ENCODE measurements at places on chromosomes 2 and 18. TPM values are rescaled to one million over a fixed set of nuclear protein-coding genes. Genes with fewer than 3 reads are reported as not detected.

The DSG4 gene
- total RNA-seq = not detected

The NUP35 gene
- 0.75 TPM for total RNA-seq

The TUBA3D gene
- total RNA-seq = not detected

The CRYBA2 gene
- total RNA-seq = 5.6 TPM

DNA sequence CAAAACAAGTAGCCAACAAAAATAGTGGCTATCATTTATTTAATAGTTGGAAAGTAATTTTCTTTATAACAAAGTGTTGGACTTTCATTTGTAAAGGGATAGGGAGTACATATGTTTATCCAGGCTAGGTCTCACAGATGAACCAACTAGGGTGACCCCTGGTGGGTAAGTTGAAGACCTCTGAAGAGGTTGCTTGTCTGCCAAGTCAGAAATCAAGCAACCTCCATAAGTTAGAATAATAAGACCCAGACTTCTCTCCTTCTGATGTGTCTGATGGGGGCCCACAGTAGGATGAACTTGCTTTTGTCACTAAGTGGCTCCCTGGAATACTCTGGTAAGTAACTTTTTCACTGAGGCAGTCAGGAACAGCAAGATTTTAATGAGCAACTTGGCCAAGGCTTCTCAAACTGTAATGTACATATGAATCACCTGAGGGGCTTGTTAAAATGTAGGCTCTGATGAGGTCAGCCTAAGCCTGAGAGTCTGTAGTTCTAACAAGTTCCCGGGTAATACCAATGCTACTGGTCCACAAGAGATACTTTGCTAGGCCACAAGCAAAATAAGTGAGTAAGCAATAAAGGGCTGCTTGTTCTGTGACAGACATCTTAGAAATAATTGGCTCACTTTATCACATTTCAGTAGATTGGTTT lies 319.6 kb downstream of the PIK3C3 start:
- no peak for DNase-seq

DNA sequence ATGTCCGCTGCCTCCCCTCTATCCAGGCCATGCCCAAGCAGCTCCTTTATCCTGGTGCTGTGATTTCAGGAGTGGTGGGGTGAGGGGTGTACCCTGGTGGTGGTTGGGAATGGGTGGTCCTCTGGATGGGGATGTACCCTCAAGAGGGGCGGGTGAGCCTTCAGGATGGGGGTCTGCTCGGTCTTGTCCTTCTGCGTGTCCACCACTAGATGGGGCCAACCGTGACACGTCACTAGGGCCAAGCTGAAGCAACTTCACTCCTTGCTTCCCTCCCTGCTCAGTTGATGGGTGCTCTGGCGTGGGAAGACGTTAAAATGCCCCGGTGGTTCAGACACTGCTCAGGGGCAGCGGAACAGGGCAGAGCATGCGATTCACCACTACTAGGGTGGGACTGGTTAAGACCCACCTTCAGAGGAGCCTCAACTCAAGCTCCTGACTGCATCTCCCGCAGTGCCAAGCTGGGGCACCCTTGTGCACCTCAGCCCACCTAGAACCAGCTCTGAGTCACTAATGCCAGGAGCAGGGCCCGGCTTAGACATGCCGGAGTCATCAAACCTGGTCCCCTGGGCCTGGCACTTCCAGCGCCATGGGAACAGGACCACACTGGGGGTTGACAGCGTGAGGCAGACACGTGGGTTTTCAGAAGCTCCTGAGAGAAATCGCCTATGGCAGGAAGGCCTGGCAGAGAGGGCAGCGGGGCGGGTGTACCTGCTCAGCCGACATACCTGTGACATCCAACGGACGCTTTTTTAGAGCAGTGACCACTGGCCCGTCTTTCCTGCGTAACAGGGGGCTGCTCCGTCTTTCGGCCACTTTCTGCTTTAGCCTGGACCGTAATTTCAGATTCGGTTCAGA lies 256.7 kb downstream of the HDAC4 start:
- no peak for DNase-seq

GRCh38 chr18:28281400-28281799 lies 104.5 kb upstream of the CDH2 start:
- no peak for DNase-seq

- peak; percentile 75 for DNase-seq
Observed at GRCh38 chr2:28623582-28624405, 127.8 kb upstream of the PPP1CB start.

DNA sequence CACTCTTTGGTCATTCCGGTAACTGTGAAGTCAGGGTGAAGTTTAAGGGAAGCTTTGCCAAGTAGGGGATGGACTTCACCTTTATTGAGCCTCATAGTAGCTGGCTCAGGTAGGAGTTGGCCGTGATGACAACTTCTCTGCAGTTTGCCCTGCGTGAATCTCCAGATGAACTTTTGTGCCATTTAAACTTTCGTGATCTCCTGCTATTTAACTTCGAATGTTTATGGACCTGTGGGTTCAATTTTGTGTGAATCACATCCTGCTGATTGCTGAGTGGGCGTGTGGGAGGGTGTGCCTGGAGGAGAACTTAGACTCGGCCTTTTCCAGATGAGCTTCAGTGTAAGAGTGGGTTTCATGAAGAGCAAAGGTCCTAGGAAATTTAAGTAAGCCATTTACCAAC lies 4.2 kb downstream of the UGT1A1 start:
- peak; percentile 34 for DNase-seq

GRCh38 chr2:19377717-19378116 lies 19.3 kb upstream of the OSR1 start:
- DNase-seq = no peak

GRCh38 chr2:54419388-54419787 lies 36.7 kb upstream of the SPTBN1 start:
- DNase-seq = no peak

- DNase-seq = no peak
Observed at GRCh38 chr2:188319838-188320237, 28.2 kb downstream of the GULP1 start.

All from transverse colon (tissue), 4 donors.